ENCODE measurements at places on chromosomes 1 and 21. TPM values are rescaled to one million over a fixed set of nuclear protein-coding genes. Genes with fewer than 3 reads are reported as not detected.

Gene MPZ
- total RNA-seq, result 0.88 TPM

Gene TCHH
- total RNA-seq, result not detected

Gene TEX38
- total RNA-seq, result not detected

Gene HSD11B1
- 1.2 TPM for total RNA-seq

Gene AADACL3
- total RNA-seq, result not detected

Gene SLC44A3
- total RNA-seq, result 0.65 TPM

Gene STK40
- total RNA-seq, result 13.1 TPM

Gene TMPRSS2
- total RNA-seq, result not detected

Gene CELA3A
- not detected for total RNA-seq

Gene KRTAP21-2
- total RNA-seq, result not detected

Gene ALPL
- total RNA-seq, result 0.30 TPM

Gene C1QA
- total RNA-seq, result not detected

Gene RFX5
- total RNA-seq, result 53.5 TPM

Gene LIN28A
- not detected for total RNA-seq
